ENCODE measurements at places on chromosomes 12 and 14.

DNA sequence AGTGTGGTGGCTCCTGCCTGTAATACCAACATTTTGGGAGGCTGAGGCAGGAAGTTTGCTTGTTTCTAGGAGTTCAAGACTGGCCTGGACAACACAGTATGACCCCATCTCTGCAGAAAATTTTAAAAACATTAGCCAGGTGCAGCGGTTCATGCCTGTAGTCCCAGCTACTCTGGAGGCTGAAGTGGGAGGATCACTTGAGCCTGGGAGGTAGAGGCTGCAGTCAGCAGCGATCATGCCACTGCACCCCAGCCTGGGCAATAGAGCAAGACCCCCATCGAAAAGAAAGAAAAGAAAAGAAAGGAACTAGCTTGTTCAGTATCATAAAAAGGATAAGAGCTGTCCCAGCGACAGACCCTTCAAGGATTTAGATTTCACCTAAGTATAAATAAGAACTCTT is 18.1 kb upstream of the PWP1 start:
- DNase-seq: no peak

- DNase-seq: no peak
Measured at GRCh38 chr14:33833706-33834465, 117.0 kb downstream of the EGLN3 start.

DNA sequence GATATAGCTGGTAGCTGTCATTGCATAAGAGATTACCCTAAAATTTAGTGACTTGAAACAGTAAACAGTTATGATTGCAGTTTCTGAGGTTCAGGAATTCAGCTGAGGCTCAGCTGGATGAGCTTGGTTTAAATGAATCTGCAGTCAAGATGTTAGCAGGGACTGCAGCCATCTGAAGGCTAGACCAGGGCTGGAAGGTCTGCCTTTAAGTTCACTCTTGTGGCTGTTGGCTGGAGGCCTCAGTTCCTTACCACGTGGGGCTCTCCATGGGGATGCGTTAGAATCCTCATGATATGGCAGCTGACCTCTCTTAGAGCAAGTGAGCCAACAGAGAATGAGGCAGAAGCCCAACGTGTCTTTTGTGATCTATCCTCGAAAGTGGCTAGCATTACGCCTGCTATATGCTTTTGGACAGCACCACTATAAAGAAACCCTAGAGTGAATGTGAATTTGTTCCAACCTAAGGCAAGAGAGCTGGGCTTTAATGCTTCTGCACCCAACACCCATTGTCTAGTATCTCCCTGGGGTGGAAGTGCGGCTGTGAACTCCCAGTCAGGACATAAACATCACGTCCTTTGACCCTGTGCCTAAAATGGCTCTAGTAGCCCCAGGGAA is 26.0 kb downstream of the HSPB8 start:
- DNase-seq: peak; percentile 57

DNA sequence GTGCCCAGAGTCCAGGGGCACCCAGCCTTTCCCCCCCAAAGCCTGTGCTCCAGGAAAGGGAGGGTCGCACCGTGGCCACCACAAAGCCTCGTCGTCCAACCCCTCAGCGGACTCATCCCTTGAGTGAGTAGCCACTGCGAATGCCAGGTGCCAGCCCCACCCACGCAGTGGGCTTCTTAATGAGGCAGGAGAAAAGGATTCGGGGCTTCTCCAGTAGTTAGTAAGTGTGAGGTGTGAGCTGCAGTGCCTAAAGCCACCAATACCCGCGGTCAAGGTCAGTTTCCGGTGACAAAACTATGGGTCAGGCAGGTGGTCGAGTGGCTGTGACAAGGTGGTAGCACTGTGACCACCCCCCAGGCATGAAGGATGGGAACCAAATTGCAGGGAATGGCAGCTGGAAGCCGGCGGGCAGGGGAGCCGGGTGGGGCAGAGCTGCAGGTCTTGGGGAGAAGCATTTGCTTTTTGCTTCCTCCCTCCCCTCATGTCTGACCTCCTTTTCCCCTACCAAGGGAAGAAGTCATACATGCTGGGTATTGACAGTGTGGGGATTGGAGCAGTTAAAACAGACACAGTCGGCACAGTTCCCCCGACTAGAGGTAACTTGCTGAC is 8.0 kb downstream of the RAN start:
- no peak for DNase-seq

GRCh38 chr14:59600211-59600945 is 23.8 kb upstream of the CCDC175 start:
- DNase-seq: no peak

- DNase-seq: no peak
Measured at GRCh38 chr14:50856660-50857059, 15.2 kb upstream of the ABHD12B start.

GRCh38 chr14:88299865-88300530 is 23.1 kb downstream of the KCNK10 start:
- DNase-seq: no peak

GRCh38 chr12:114032801-114033200 is 66.7 kb upstream of the RBM19 start:
- no peak for DNase-seq

DNA sequence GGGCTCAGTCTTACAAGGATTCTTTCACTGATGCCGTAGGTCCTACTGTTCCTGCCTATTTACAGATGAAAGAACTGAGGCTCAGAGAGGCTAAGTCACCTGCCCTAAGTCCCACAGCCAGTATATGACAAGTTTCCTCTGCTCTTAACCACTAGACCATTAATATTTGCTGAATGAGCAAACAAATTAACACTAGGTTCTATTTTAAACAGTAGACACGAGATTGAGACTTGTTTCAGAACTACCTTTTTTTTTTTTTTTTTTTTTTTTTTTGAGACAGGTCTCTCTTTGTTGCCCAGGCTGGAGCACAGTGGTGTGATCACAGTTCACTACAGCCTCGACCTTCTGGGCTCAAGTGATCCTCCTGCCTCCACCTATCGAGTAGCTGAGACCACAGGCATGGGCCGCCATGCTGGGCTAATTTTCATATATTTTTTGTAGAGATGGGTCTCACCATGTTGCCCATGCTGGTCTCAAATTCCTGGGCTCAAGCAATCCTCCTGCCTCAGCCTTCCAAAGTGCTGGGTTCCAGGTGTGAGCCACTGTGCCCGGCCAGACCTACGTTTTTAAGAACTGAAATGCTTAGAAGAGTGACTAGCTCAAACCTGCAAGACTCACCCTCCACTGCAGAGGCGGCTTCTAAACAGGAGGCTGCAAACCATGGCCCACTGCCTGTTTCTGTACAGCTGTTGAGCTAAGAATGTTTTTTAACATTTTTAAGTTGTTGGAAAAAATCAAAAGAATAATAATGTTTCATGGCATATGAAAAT is 12.9 kb downstream of the SYNE3 start:
- DNase-seq: no peak

- DNase-seq: no peak
Measured at GRCh38 chr12:113251404-113252070, 30.3 kb downstream of the TPCN1 start.

DNA sequence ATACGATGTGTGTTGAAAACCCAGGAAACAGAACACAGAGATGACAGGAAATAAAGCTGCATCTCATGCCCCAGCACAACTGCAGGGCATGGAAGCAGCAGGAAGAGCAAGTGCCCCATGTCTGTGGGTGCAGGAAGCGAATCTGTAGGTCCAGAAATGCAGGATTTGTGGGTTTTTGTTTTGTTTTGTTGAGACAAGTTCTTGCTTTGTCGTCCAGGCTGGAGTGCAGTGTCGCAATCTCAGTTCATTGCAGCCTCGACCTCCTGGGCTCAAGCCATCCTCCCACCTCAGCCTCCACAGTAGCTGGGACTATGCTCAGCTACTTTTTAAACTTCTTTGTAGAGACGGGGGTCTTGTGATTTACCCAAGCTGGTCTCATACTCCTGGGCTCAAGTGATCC is 6.2 kb upstream of the RPS6KL1 start:
- no peak for DNase-seq

- no peak for DNase-seq
Measured at GRCh38 chr14:61344437-61345150, 23.2 kb downstream of the PRKCH start.

DNA sequence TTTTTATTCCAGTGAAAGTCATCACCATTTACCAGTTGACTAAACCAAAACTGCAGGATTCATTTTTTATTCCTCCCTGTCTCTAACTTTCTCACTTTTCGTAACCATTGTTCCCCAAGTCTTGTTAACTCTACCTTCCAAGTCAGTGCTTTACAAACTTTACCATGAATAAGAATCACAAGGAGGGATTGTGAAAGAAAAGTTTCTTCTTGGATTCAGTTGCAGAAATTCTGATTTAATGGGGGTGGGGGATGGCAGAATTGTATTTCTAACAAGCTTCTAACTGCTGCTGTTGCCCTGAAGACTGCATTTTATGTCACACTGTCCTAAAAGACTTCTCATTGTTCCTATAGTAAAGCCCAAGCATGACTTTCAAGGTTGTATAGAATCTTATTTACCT is 5.0 kb upstream of the RAB21 start:
- no peak for DNase-seq

DNA sequence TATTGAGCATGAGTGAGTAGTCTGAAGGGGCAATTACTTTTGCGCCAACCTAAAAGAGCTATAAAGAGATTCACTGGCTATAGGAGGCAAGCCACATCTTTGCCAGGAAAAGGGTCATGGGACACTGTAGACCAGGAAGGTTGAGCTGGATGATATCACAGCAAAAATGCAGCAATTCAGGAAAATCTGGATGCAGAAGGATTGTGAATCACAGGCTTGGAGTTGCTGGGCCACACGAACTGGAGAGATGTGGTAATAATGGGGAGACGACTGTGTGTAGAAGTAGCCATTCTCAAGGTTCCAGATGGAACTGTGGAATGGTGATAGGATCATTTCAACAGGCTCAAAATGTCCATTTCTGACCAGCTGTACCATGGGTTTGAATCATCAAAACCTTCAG is 151.4 kb upstream of the DAAM1 start:
- no peak for DNase-seq

DNA sequence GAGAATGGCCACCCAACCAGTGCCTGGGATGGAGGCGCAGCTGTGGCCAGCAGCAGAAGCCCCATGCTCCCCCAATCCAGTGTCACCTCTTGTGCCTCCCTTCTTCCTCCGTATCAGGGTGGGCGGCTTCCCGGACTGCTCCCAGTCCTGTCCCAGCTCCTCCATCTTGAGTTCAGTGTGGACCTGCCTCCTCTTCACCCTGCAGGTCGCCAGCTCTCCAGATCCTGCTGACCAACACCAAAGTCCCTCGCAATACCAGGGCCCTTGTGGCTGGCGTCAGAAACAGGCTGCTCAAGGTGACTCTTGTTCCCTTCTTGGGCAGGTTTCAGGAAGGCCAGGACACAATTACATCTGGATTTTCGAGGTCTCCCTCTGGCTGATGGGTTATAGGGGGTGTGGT is 17.0 kb downstream of the MVK start:
- no peak for DNase-seq

- no peak for DNase-seq
Measured at GRCh38 chr14:69312608-69313007, 52.6 kb downstream of the GALNT16 start.

DNA sequence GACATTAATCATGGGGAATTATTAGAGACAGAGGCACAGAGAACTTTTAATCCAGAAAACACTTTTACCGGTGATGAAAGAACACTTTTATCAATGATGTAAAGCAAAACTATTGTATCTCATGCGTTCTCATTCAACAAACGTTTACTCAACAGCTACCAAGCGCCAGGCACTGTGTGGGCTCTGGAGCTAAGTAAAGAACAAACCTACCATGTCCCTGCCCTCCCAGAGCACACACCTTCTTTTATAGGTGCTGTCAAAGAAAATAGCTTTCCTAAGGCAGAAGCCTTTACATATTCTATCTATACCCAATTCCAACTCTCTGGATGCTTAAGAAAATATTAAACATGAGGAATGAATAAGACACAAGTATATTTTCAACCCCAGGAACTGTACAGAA is 91.1 kb downstream of the FOXN3 start:
- DNase-seq: no peak

GRCh38 chr14:59482541-59483331 is 1.5 kb downstream of the L3HYPDH start:
- DNase-seq: no peak

DNA sequence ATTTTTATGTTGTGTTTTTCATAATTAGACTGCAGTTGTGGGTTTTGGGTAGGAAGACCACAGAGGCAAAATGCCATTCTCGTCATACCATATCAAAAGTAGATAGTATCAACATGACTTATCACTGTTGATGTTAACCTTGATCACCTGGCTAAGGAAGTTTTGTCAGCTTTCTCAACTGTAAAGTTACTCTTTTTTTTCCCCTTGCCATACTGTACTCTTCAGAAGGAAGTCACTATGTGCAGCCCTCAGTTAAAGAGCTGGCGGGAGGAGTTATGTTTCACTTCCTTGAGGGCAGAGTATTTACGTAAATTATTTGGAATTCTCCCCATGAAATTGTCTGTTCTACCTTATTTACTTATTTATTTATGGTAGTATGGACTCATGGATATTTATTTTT is 78.7 kb downstream of the PRORP start:
- no peak for DNase-seq

- DNase-seq: no peak
Measured at GRCh38 chr12:84157170-84157569, 755.4 kb downstream of the SLC6A15 start.

DNA sequence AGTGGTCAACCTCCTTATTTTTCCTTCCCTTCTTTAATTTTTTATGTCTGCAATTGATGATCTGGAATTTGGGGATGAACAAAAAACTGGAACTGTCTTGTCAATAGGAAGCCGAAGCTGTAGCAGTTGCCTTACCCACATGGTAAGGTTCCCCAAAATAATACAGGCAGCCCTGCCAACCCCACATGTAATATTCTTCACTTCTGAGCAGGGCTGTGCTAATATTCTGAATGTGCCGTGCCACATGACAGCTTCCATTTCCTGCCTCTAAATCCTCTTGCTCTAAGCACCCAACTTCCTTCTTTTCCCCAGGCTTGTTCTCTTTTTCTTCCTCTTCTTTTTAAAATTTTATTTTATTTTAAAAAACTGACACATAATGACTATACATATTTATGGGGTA is 39.6 kb downstream of the GPATCH2L start:
- DNase-seq: no peak

GRCh38 chr12:14260011-14260993 is 105.2 kb upstream of the ATF7IP start:
- peak; percentile 92 for DNase-seq

DNA sequence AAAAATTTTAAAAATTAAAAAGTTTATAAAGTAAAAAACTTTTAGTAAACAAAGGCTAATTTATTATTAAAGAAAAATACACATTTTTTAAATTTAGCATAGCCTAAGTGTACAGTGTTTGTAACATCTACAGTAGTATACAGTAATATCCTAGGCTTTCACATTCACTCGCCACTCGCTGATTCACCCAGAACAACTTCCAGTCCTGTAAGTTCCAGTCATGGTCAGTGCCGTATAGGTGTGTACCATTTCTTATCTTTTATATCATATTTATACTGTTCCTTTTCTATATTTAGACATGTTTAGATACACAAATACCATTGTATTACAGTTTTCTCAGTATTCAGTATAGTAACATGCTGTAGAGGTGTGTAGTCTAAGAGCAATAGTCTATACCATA is 28.9 kb downstream of the HEATR5A start:
- DNase-seq: no peak
